ENCODE measurements at places on chromosomes 6 and 20. TPM values are rescaled to one million over a fixed set of nuclear protein-coding genes. Genes with fewer than 3 reads are reported as not detected.

DNA sequence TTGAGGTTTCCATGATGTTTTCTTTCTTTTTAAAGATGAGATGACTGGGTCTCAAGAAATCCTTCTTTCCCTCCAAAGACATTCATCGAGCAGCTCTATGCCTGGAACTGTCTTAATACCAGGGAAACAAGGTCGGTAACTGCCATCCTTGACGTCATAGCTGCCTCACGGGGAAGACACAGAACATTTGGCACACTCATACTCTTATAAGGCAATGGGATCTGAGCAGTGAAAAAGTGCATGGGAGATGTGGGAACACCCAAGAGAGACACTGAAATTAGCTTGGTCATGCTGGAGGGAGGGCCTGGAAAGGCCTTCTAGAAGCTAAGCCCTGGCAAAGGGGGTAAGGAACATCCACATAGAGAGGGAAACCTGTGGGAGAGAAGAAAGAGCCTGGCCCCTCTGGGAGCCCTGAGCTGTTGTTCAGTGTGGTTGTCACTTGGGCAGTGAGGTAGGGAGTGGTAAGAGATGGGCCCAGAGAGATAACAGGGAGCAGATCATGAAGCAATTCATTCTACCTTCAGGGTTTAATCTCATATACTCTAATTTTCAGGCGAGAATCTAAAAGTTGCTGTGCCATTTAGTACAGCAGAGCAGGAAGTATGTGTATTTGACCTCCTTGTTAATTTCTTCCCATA is 30.8 kb downstream of the CLIC5 start:
- DNase-seq = no peak

The ULBP2 gene
- not detected for polyA plus RNA-seq

GRCh38 chr6:55088902-55089301 is 85.4 kb upstream of the HCRTR2 start:
- DNase-seq = no peak

- DNase-seq = no peak
Measured at GRCh38 chr20:15847196-15847784, 726.0 kb downstream of the KIF16B start.

- no peak for DNase-seq
Measured at GRCh38 chr6:44631968-44632367, 244.5 kb downstream of the CDC5L start.

- DNase-seq = no peak
Measured at GRCh38 chr6:126170978-126171382, 168.9 kb upstream of the CENPW start.

- DNase-seq = no peak
Measured at GRCh38 chr6:169667716-169668115, 34.1 kb downstream of the WDR27 start.

- no peak for DNase-seq
Measured at GRCh38 chr20:43919686-43920403, 5.2 kb downstream of the TOX2 start.

The BANF2 gene
- polyA plus RNA-seq = not detected

GRCh38 chr20:21564127-21564773 is 50.4 kb upstream of the NKX2-2 start:
- no peak for DNase-seq

DNA sequence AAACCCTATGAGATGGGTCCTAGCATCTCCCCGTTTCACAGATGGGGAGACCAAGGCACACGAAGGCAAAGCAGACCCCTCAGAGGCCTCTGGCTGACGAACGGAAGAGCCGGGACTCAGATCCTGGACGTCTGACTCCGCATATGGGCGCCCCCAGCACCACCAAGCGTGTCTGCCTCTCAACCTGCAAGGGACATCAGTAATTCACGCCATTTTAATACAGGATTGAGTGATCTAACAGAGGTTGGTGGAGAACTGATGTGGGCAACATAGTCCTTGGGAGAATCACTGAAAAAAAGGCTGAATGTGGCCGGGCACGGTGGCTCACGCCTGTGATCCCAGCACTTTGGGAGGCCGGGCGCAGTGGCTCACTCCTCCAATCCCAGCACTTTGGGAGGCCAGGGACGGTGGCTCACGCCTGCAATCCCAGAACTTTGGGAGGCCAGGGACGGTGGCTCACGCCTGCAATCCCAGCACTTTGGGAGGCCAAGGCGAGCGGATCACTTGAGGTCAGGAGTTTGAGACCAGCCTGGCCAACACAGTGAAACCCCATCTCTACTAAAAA is 206.6 kb downstream of the DLL1 start:
- DNase-seq = no peak

Measured in heart right ventricle (tissue), 16 donors.